ENCODE measurements at places on chromosomes 4 and X.

GRCh38 chr4:113607998-113608397, 153.5 kb downstream of the CAMK2D start:
- no peak for DNase-seq

- DNase-seq: no peak
Observed at GRCh38 chrX:140723121-140723715, 13.7 kb downstream of the LINC00632 start.

DNA sequence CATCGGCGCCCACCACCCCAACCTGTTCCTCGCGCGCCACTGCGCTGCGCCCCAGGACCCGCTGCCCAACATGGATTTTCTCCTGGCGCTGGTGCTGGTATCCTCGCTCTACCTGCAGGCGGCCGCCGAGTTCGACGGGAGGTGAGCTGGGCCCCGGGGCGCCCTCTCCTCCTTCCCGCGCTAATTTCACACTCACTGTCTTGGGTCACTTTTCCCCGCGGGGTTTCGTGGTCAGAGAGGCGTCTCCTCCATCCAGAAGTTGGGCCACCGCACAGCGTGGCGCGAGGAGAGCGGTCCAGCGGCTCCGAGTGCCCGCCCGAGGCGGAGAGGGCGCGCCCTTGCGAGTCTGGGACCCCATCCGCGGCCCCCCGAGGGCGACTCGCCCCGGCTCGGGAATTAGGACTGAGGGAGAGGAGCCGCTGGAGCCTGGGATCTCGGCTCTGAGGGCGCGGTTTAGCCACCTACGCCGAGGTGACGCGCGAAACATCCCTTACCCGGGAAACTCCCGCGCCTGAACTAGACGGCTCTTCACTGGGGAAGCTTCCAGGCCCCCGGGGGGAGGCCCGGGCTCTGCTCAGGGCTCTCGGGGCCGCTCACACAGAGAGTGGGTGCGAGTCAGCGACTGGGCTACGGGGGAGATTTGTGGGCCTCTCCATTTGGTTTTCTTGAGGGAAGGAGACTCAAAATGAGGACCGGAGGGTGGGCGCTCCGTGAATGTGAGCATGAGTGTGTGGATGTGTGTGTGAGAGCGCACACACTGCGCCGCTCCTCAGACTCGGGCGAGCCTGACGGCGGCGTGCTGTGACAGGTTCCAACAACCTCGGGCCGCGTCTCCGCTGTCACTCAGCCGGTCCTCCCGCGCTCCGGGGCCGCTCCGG, 551 bp downstream of the NPNT start:
- DNase-seq: peak; percentile 41

GRCh38 chrX:10206317-10206716, 49.5 kb downstream of the CLCN4 start:
- DNase-seq: no peak

- no peak for DNase-seq
Observed at GRCh38 chr4:106355193-106355592, 13.4 kb downstream of the GIMD1 start.

DNA sequence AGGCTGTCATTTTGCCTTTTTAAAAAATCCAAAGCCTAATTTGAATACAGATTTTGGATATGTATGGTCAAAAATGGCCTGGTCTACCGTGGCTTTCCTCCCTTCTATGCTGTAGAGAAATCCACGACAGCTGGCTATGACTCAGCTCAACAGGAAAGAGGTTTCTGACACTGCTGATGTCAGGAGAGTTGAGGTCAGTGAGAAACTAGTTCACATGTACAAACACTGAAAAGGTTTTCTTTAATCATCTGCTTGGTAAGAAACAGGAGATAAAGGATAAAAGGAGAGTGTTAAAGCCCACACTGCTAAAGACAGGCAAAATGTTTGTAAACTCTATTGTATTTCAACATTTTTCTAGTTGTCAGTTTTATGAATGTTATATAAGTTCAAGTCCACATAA, 113.9 kb downstream of the NYX start:
- no peak for DNase-seq

GRCh38 chrX:7987160-7988012, 60.2 kb upstream of the PNPLA4 start:
- DNase-seq: no peak

DNA sequence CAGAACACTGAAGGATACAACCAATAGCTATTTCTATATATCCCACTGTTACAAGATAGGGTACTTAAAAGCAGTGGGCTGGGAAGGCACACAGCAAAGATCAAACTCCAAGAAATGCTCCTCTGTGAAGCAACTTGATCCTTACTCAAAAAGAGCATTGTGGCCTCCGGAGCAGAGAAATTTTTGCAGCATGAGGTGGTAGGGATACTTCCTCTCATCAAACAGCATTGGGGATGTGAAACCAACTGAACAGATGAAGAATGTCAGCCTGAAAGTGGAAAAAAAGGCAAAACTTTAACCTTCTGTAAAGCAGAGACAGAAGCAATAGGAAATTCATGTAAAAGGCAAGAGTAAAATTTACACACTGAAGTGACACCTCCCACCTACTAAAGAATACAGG, 92.2 kb downstream of the HUWE1 start:
- no peak for DNase-seq

GRCh38 chr4:133149932-133150471, 908 bp downstream of the PCDH10 start:
- DNase-seq: no peak

GRCh38 chr4:6471307-6472007, 957 bp downstream of the PPP2R2C start:
- DNase-seq: no peak

GRCh38 chr4:87785731-87786509, 13.4 kb upstream of the IBSP start:
- no peak for DNase-seq

DNA sequence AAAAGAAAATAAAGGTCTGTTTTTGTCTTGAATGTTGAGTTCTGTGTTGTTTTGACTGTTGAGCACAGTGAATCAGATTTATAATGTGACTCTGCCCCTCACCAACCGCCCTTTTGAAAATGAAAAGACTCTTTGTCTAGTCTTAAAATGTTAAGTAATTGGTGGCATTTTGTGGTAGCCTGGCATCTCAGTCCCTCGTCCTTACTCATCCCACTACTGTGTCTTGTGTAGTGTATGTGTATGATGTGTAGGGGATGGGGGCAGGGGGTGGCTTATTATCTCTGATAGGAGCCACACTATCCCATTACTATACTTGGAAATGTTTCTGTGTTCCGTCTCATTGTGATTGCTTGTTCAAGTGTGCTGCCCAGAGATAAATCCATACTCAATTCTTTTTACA, 12.2 kb downstream of the KLHL34 start:
- no peak for DNase-seq

DNA sequence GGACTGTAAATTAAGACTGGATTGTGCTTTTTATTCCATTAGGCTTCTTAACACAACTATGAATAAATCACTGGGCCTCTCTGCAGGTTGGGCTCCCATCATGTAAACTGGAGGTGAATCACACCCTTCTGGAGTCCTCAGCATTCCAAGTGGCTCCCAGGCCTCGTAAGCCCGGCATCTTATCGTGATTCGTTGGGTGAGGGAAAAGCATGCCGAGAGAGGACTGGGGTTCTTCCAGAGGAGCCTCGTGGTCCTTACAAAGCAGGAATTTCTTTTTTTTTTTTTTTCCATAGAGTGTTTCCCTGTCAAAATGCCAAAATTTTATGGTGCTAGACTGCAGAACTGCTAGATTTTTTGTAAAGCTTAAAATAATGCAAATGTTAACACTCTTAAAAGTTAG, 20.0 kb downstream of the CLDN22 start:
- no peak for DNase-seq

GRCh38 chr4:1295405-1296055, 5.8 kb downstream of the MAEA start:
- DNase-seq: peak; percentile 45
